ENCODE measurements at places on chromosomes 3 and 15. TPM values are rescaled to one million over a fixed set of nuclear protein-coding genes. Genes with fewer than 3 reads are reported as not detected.

The HRG gene
- total RNA-seq = not detected

The IL17RE gene
- total RNA-seq = 12.6 TPM

The MUC20 gene
- total RNA-seq = 64.1 TPM

The GRK7 gene
- not detected for total RNA-seq

The GREM1 gene
- total RNA-seq = 5.8 TPM

The ITIH4 gene
- 1.2 TPM for total RNA-seq

The EBLN2 gene
- 3.2 TPM for total RNA-seq

The CCR3 gene
- total RNA-seq = not detected

The SMCO1 gene
- total RNA-seq = not detected

The TTLL13 gene
- not detected for total RNA-seq

The CLCN2 gene
- 2.6 TPM for total RNA-seq

The AP3B2 gene
- total RNA-seq = 3.2 TPM

The KLHDC8B gene
- 58.6 TPM for total RNA-seq

The TRIM42 gene
- total RNA-seq = not detected

The OXTR gene
- total RNA-seq = 3.8 TPM

The PLA2G4E gene
- total RNA-seq = 89.5 TPM
